ENCODE measurements at places on chromosomes 5 and 9.

DNA sequence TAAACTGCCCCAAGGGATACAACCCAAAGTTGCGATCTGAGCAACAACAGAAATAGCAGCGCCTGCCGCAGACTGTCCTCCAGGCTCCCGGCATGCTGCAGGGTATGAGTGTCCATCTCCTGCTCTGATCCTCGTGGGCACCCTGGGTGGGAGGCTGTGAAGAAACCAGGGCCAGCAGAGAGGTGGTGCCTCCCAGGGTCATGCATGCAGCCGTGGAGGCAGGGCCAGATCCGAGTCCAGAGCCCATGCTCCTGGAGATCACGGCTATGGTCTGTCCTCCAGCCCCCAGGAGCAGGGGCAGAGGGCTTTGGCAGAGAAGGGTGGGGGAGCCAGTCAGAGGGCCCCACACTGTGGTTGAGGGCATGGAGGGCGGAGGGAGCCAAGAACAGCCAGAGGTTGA is 29.0 kb downstream of the HRH2 start:
- no peak overlapping the region for H3K4me3 ChIP-seq
- H3K27ac ChIP-seq = no peak overlapping the region
- peaks cover 16% of the 10 kb centered on the region for H3K4me1 ChIP-seq

DNA sequence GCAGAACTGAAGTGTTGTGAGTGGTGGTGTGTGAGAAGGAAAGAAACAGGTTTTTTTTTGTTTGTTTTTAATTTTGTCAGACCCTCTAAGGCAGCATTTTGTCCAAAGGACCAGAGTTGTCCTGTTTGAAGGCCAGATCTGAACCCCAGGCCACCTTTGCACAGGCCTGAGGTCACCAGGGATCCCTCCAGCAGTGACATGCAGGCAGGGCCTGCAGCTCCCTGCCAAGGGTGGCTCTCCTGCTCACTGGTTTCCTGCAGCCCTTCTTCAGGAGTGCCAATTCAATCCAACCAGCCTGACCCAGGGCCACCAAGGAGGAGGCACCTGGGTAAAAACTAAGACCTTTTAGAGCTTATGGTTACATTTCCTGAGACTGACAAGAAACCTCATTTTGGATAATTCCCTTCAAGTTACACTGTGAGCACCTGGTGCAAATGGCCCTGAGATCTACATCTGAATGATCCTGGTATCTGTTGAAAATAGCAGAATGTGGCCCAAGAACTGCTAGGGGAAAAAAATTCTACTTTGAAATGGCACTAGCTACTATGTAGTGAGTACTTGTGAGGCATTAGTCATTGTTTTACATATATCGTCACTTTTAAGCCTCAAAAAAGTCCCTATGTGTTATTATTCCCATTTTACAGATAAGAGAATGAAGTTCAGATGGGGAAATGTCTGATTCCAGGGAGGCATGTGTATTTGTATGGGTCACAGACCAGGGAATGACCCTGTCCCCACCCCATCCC is 33.5 kb upstream of the SMU1 start:
- H3K4me1 ChIP-seq = peaks cover 50% of the 10 kb centered on the region
- no peak overlapping the region for H3K27ac ChIP-seq
- H3K4me3 ChIP-seq = no peak overlapping the region

DNA sequence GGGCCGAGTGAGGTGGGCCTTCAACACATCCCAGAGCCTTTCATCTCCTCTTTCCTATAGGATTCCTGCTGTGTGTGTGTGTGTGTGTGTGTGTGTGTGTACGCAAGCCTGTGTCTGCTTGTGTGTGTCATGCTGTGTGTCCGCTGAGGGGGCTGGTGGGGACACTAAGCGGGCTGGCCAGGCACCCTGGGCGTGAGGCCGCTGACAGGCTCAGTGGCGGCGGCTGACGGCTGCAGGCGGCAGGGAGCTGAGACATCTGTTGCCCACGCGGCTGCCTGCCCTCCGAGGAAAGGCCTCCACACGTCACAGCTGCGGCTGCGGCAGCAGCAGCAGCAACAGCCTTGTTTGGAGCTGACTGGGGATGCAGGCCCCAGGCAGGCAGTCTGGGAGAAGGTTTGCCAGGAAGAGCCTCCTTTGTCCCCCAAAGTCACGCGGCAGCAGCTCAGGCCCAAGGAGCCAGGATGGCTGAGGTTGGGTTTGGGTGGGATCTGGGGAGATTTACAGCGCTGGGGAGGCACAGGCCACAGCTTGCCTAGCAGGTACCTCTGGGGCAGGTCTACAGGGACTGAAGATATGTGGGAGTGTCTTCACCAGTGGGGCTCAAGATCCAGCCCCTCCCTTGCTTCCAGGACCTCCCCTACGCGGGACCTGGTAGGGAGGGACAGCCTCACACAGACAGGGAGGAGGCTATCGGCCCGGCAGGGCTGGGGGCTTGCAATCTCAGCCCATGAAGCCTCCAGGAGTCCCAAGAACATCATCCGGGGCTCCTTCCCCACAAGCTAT is 1.8 kb downstream of the PDLIM4 start:
- peak overlapping the region; percentile 82 for H3K4me3 ChIP-seq
- H3K27ac ChIP-seq = peak overlapping the region; percentile 83
- H3K36me3 ChIP-seq = peaks cover 5% of the 10 kb centered on the region
- peaks cover 9% of the 10 kb centered on the region for H3K27me3 ChIP-seq
- DNase-seq = peak; percentile 60

GRCh38 chr5:141869040-141869439 is 9.2 kb downstream of the PCDH1 start:
- peaks cover 38% of the 10 kb centered on the region for H3K27me3 ChIP-seq
- no peak overlapping the region for H3K27ac ChIP-seq
- no peak overlapping the region for H3K4me3 ChIP-seq

- H3K36me3 ChIP-seq = no peaks in the 10 kb centered on the region
- H3K27ac ChIP-seq = peak overlapping the region; percentile 38
- DNase-seq = no peak
- H3K4me1 ChIP-seq = no peaks in the 10 kb centered on the region
- H3K27me3 ChIP-seq = peaks cover 11% of the 10 kb centered on the region
Observed at GRCh38 chr5:8523501-8523900, 654.6 kb downstream of the MTRR start.

DNA sequence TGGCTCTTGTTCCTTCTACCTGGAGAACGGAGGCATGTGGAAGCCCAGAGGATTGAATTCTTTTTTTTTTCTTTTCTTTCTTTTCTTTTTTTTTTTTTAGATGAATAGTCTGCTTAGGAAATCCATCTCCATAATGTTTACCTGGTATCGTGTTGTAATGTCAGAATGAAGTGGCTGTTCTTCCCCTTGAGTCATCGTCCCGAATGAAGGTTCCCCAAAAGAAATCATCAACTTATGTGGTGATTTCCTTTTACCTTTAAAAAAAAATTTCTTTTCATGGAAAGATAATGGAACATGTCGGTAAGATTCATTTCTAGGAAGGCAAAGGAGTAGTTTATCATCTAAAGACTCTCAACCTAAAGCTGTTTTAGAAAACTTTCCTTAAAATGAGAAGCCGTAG is 59.7 kb downstream of the DOCK8 start:
- H3K36me3 ChIP-seq = no peaks in the 10 kb centered on the region
- H3K4me1 ChIP-seq = no peaks in the 10 kb centered on the region
- H3K27me3 ChIP-seq = peaks cover 3% of the 10 kb centered on the region
- H3K4me3 ChIP-seq = no peak overlapping the region
- H3K27ac ChIP-seq = no peak overlapping the region
- DNase-seq = no peak

DNA sequence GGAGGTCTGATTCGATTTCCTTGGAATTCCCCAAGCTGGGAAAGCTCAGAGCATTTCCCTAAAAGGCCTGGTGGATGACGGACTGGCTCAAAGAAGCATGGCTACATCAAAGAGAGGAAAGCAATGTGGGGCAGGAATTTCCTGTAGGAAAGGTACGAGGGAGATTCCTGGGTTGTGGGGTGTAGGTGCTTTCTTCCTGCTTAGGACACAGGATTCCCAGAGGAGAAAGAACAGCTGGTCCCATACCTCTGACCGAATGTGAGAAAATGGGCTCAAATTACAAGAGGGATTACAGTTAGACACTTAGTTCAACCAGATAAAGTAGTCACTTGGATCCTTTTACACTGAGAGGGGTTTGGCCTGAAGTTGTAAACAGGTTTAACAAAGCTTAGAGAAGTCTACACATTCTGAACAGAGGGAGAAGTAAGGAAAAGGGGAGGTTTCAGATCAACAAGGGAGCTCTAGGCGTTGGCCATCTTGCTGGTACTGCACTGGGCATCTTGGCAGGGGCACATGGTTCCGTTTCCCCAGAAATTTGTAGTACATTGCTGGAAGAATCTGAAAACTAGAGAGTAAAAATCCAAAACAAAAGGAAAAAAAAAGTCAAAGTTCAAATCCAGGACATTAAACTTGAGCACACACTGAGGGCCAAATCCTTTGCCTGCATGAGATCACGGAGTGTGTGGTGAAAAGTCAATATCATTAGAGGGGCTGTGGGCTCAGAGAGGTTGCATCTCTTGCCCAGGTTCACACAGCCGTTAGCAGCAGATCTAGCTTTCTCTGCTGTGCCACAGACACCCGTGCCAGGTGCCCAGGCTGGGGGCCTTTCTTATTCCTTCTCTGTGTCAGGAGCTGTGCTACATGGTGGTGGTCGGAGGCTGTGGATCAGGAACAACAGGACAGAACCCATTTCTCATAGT is 171.3 kb downstream of the RGS3 start:
- H3K27me3 ChIP-seq = no peaks in the 10 kb centered on the region
- peak overlapping the region; percentile 97 for H3K27ac ChIP-seq
- H3K36me3 ChIP-seq = no peaks in the 10 kb centered on the region

DNA sequence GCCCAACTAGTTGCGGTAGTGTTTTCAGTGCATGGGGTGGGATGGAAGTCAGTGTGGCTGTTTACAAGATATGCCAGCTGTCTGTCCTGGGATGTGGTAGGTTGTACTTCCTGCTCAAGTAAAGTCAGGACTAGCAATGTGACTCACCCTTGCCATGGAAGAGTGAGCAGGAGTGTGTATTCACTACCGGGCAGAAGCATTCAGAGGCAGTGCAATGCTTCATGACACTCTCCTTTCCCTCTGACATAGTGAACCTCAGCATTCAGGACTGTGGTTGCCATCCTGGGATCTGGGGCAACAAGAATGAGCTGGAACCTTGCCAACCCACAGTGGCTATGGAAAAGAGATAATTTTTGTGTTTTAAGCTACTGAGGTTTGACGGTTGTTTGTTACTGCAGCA is 68.9 kb downstream of the BOD1 start:
- H3K27ac ChIP-seq = no peak overlapping the region
- H3K4me1 ChIP-seq = peaks cover 7% of the 10 kb centered on the region
- H3K27me3 ChIP-seq = peaks cover 12% of the 10 kb centered on the region
- H3K4me3 ChIP-seq = no peak overlapping the region
- no peak for DNase-seq

DNA sequence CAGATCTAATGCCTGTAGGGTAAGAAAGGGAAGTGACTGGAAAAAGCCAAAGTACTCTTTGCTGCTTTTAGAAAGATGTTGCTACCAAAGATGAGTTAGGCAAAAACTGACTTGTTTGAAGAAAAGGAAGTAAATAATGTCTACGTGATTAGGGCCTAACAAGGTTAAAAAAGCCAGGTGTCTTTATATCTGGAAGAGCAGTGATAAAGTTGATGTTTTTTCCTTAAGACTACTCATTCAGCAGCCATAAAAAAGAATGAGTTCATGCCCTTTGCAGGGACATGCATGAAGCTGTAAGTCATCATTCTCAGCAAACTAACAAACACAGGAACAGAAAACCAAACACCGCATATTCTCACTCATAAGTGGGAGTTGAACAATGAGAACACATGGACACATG is 13.5 kb upstream of the AMACR start:
- H3K27me3 ChIP-seq = no peaks in the 10 kb centered on the region
- H3K36me3 ChIP-seq = peaks cover 79% of the 10 kb centered on the region
- H3K27ac ChIP-seq = no peak overlapping the region
- no peak for DNase-seq
- no peak overlapping the region for H3K4me3 ChIP-seq

Measured in nephron progenitor cell (in vitro differentiated cells).